ENCODE measurements at places on chromosomes 1 and 21.

- no peak for DNase-seq
Measured at GRCh38 chr1:46210561-46210960, 7.4 kb downstream of the LURAP1 start.

DNA sequence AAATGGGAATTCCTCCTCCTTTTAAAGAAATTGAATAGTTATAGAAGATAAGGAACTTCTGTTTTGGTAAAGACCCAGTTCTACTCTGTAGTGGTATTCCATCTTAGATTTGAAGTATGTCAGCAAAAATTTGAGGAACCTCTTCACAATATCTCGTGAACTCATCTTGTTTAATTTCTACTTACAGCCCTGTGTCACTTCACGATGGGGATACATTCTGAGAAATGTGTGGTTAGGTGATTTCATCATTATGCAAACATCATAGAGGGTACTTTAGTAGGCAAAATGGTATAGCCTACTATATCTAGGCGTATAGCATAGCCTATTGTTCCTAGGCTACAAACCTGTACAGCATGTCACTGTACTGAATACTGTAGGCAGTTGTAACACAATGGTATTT, 36.0 kb downstream of the ALG6 start:
- no peak for DNase-seq

GRCh38 chr1:211724687-211725196, 49.3 kb upstream of the NEK2 start:
- no peak for DNase-seq

DNA sequence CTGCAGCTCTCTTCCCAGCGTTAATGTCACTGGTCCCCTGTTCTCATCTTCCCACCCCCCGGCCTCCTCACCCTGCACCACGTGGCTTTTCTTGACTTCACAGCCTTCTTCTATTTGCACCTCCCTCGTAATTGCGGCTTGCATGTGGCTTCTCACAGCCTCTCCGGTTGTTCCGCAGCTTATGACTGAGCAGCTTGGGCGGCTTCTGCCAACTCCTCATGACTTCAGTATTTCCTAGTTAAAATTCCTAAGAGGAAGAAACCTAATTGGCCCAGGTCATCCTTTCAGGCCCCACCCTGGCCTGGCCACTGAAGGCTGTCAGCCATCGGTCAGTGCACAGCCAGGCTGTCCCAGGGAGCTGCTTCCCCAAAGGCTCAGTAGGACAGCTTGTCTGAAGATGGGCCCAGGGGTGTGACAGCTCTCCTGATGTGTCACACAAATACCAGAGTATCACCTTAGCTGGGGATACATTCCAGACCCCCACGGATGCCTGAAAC, 8.6 kb upstream of the RERE start:
- no peak for DNase-seq

- DNase-seq = no peak
Measured at GRCh38 chr1:168348146-168348709, 67.6 kb downstream of the TBX19 start.

GRCh38 chr21:31298618-31299269, 45.3 kb downstream of the TIAM1 start:
- DNase-seq = no peak

- no peak for DNase-seq
Measured at GRCh38 chr1:103191327-103191726, 83.0 kb upstream of the COL11A1 start.

DNA sequence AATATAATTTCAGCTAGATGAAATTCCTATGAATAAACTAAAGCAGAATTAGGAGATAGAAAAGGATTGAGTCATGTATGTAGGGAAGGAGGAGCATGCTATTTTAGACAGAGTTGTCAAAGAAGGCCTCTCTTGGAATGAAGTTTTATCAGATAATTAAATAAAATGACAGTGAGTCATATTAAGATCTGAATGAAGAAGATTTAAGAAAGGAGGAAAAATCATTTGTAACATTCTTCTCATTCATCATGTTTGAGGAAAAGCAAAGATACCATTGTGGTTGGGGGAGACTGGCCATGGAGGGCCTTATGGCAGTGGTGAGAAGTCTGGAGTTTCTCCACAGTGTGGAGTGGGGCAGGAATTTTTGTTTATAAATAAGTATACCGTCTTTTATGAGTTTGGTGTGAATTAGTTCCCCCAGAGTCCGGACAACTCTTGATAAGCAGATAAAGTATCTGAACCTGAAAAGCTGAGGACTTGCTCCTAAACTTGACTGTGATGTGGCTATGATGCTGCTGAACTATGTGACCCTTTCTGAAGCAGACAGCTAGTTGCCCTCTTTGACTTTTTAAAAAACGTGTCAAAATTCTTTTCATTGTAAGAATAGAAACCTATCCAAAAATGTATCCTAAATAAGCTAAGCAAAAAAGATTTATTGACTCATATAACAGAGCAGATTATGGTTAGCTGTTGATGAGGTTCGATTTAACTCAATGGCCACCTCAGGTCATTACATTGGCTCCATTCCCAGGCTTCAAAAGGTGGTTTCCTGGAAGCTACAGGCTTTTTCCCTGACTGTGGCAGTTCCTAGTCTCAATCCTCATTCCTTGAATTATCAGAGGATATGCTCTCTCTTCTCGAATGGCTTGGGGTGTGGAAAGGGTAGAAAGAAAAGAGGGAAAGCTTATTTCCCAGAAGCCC, 90.8 kb downstream of the LHX9 start:
- no peak for DNase-seq

GRCh38 chr1:212613440-212614335, 5.1 kb downstream of the ATF3 start:
- no peak for DNase-seq

DNA sequence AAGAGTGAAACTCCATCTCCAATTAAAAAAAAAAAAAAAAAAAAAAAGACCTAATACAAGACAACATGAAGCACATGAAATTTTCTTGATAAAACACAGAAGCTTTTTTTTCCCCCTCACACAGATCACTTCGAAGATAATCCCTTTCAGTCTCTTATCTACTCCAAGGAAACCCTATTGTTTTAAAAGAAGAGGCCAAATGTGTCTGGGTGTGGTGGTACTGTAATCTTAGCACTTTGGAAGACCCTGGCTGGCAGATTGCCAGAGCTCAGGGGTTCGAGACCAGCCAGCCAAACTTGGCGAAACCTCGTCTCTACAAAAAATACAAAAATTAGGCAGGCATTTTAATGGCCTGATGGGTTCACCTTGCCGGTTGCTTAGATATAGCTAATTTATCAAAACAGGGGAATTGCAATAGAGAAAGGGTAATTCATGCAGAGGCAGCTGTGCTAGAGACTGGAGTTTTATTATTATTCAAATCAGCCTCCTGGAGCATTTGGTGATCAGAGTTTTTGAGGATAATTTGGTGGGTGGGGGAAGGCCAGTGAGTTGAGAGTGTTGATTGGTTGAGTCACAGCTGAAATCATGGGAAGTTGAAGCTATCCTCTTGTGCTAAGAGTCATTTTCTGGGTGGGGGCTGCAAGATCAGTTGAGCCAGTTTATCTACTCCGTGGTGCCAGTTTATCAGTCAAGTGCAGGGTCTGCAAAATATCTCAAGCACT, 62.5 kb downstream of the SLC16A1 start:
- DNase-seq = no peak
